Lung (tissue), 17 donors: ENCODE measurements at places on chromosomes 11 and 22. TPM values are rescaled to one million over a fixed set of nuclear protein-coding genes. Genes with fewer than 3 reads are reported as not detected.

- DNase-seq: no peak
These were observed 751.4 kb downstream of the KCNA4 start for GRCh38 chr11:29265381-29265780.

DNA sequence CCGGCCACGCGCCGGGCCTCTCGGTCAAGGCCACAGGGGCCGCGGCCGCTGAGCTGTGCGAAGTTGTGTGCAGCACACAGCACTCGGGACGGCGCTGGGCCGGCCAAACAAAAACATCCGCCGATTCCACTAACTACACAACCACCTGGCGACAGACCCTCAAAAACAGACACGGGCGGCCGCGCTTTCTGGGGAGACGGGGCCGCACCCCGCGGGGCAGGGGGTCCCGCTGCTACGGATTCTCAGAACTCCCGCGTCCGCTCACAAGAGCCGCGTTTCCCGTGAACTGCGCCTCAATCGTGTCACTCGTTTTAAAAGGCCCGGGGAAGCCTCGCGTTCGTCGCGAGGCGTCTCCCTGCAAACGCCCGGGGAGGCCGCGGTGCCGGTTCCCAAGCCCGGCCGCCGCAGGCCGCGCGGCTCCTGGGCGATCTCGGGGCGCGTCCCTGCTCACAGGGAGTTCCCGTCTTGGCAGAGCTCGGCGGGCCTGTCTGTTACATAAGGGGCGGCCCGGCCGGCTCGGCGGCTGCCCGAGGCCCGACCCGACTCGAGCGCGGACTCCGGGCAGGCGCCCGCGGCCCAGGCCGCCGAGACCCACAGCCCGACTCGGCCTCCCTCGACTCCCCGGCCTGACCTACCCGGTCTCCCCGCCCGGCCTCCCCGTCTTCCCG lies 936 bp downstream of the BRD1 start:
- peak; percentile 40 for DNase-seq

DNA sequence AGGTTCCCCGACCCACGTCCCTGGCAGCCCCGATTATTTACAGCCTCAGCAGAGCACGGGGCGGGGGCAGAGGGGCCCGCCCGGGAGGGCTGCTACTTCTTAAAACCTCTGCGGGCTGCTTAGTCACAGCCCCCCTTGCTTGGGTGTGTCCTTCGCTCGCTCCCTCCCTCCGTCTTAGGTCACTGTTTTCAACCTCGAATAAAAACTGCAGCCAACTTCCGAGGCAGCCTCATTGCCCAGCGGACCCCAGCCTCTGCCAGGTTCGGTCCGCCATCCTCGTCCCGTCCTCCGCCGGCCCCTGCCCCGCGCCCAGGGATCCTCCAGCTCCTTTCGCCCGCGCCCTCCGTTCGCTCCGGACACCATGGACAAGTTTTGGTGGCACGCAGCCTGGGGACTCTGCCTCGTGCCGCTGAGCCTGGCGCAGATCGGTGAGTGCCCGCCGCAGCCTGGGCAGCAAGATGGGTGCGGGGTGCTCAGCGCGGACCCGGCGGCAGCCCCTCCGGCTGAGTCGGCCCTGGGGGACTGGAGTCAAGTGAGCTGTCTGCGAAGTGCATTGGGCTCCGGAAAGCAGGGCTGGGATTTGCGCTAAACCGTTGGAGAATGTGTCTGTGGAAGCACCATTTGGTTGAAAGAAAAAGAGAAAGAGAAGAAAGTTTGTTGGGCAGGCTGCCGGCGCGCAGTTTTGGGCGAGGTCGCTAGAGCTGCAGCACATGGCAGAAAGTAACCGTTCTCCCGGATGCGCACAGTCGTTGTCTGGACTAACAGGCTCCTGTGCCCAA lies at the start of gene CD44:
Gene CD44, plus strand, starts transcription at position 229 of the 779 bp plus-strand sequence. Its CDS starts 133 bp downstream, at position 362.
- peak; percentile 76 for DNase-seq

DNA sequence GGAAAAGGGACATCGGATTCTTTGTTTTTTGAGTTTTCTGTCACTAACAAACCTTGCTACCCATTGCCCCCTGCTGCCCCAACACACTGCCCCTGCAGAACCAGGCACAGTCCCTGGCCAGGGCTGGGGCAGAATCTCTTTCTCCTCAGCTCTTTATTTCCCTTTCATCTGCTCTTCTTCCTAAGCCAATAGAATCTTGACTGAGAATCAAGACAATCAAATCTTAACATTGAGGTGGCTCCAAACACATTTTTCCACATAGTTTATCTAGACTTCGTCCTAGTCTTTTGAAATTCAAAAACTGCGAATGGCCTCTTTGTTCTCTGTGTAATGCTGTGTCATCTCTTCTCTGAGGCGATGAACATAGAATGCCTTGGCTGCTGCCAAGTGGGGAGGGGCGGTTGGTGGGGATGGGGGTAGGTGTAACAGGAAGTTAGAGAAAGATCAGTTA lies 16.1 kb upstream of the NTM start:
- DNase-seq: no peak

- DNase-seq: no peak
These were observed 48.8 kb upstream of the CD44 start for GRCh38 chr11:35090125-35090524.

GRCh38 chr11:66479394-66480116 lies 679 bp upstream of the DPP3 start:
- DNase-seq: peak; percentile 57

- no peak for DNase-seq
These were observed 24.9 kb downstream of the DHCR7 start for GRCh38 chr11:71423181-71423790.

DNA sequence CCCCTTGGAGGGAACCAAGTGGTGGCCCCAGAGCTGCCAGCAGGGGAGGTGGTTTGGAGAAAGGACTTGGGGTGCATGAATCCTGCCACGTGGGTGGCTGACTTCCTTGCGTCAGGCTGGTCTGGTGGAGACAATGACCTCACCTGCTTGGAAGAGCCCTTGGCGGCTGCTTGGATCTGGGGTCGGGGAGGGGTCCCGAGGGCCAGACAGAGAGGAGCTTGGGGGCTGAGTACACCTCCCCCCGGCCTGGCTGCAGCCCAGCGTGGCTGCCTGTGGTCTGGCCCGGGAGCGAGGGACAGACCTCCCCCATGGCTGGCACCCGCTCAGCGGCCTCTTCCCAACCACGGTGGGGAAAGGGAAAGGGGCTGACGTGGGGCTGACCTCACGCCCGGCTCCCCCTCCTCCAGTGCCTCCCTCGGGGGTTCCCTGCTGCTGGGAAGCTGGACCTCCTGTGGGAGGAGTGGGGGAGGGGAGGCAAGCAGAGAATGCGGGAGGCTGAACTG lies 13.8 kb downstream of the LIF start:
- DNase-seq: peak; percentile 51

DNA sequence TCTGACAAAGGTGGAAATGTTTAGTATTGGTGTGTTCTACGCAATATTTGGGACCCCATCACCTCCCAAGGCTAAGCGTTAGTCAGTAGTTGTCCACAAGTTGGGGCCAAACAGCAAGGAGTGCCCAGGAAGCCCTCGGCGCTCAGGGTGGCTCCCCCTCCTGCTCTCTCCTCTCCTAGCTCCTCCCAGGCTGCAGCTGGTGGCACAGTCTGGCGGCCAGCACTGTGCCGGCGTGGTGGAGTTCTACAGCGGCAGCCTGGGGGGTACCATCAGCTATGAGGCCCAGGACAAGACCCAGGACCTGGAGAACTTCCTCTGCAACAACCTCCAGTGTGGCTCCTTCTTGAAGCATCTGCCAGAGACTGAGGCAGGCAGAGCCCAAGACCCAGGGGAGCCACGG lies 16.8 kb downstream of the CD5 start:
- DNase-seq: no peak

GRCh38 chr11:3195251-3196160 lies 23.1 kb downstream of the MRGPRG start:
- peak; percentile 14 for DNase-seq

DNA sequence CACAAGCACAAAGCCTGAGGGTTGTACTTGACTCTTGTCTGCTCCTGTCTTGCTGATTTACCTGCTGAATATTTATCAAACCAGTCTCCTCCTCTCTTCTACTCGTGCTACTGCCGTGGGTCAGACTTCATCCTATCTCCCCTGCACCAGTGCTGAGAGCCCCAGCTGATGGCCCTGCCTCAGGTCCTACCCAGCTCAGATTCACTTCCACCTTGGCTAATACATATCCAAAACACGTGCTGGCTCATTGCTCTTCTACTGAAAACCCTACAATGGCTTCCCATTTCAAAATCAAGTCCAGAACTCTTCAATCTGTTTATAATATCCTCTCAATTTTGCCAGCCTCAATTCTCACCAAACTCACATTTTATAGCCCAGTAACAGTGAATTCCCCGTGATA lies 48.3 kb downstream of the RAB30 start:
- no peak for DNase-seq

GRCh38 chr22:25080855-25081254 lies 118.8 kb upstream of the CRYBB3 start:
- no peak for DNase-seq

- no peak for DNase-seq
These were observed 84.8 kb upstream of the HTATIP2 start for GRCh38 chr11:20278727-20279126.

- no peak for DNase-seq
These were observed 1421.2 kb upstream of the RAG2 start for GRCh38 chr11:38019072-38019775.

DNA sequence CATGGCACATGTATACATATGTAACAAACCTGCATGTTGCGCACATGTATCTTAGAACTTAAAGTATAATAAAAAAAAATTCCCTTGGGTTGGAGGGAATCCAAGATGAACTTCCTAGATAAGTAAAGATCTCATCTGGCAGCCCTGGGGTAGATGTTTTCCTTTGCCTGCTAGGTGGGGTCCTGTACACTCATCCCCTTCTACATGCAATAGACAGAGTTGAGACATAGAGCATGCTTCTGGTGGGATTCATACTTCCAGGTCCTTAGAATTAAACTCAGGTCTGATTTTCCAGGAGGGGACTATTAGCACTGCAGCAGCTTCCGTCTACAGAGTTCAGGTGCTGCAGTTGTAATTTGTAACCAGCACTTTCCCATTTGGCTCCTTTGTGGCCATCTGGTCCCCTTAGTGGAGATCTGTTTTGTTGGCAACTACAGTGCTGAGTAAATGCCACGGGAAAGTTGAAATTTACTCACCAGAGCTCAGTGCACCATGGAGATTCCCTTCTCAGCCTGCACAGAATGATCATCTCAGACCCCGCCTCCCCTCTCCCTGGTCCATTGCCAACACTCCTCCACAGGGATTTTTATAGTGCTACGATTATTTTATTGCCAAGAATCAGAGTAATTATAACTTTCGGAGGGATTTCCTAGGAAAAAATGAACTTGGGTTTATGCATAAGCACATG lies 220.1 kb upstream of the E2F8 start:
- peak; percentile 73 for DNase-seq

DNA sequence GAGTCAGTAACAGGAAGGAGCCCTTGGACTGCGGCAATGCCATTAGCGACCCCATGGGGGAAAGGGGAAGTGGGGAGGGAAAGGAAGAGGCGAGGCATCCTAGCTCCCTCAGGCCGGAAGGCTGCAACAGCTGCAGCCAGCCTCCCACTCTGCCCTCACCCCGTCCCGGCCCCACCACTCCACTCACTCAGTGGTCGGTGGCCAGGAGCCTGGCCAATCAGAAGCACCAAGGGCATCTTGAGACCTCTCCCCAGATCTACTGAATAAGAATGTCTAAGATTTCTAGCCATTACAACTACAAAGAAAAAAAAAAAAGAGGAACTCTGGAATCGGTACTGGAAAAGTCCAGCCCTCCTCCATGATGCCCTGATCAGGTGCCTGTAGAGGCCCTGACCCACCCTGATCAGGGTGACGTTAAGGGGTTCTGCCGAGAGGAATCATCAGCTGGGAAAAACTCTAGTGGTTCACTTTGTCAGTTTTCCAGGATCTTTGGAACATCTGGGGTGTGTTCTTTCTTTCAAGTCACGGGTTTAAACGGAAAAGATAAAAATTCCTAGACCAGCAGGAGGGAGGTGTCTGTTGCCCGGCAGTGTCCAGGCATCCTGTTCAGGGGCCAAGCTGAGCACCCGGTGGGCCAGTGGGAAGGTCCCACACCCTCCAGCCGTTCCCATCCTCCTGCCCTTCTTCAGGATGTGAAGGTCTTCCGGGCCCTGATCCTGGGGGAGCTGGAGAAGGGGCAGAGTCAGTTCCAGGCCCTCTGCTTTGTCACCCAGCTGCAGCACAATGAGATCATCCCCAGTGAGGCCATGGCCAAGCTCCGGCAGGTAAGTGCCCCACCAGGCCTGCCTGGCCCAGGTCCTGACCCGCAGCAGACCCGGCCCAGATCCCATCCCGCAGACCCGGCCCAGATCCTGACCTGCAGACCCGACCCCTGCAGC lies 14.4 kb downstream of the OAF start:
- peak; percentile 81 for DNase-seq

- peak; percentile 12 for DNase-seq
These were observed 6.6 kb downstream of the SHANK2 start for GRCh38 chr11:71245601-71246391.

DNA sequence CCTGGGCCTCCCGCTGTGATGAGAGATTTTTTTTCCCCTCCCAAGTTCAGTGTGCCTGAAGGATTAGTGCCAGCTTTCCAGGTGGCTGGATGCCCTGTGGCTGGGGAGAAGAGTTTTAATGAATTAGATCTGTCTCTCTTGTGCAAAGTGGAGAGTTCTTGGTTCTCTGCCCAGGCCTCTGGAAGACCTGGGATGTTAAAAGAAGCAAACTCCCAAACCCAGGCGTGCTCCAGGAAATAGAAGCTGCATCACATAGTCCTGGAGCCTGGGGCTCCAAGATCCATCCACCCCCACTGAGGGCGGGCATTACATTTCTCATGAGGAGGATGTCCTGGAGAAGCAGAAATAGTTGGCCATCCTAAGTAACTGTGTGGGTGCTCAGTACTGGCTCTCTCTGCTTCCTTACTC lies 30.6 kb downstream of the SDHAF2 start:
- no peak for DNase-seq

DNA sequence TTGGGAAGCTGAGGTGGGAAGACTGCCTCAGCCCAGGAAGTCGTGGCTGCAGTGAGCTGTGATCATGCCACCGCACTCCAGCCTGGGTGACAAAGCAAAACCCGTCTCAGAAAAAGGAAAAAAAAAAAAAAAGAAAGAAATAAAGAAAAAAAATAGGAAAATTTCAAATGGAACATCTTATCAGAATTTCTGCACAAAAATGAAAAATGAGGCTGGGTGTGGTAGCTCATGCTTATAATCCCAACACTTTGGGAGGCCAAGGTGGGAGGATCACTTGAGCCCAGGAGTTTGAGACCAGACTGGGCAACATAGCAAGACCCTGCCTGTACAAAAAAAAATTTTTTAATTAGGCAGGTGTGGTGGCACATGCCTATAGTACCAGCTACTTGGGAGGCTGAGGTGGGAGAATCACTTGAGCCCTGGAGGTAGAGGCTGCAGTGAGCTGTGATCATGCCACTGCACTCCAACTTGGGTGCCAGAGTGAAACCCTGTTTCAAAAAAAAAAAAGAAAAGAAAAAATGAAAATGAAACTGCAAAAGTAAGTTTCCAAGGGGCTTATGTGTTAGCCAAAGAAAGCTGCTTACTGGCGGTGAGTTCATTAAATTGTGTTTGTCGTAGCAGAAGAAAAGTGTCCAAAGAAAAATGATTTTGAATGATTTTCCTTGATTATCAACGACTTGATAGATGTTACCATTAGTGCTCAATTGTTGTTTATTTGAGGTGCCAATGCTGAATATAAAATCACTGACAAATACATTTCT lies 7.5 kb upstream of the CRKL start:
- DNase-seq: no peak

LARGE2 gene
- total RNA-seq: 2.4 TPM

USP35 gene
- 9.6 TPM for total RNA-seq

SPI1 gene
- total RNA-seq: 188 TPM

CRYAB gene
- total RNA-seq: 12.0 TPM

TRIM22 gene
- 128 TPM for total RNA-seq

TRIM66 gene
- 20.0 TPM for total RNA-seq

FAM180B gene
- not detected for total RNA-seq

TAGLN gene
- total RNA-seq: 505 TPM

IGSF9B gene
- total RNA-seq: 19.5 TPM

P2RX3 gene
- total RNA-seq: 0.11 TPM

OR4D5 gene
- total RNA-seq: not detected
